ENCODE measurements at places on chromosomes 6 and 20.

DNA sequence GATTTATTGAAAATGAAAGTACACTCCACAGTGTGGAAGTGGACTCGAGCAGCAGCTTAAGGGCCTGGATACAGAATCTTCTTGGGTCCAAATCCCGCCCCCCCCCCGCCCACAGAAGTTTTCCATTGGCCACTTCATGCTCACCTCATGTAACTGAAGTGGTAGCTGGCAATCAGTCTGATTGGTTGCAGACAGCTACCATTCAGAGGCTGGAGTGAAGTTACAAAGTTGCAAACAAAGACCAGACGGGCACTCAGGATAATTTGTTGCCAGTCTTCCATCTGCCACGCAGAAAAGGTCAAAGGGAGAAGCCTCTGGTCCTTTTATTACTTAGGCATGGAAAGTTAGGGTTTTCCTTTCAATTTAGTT is 25.8 kb upstream of the FABP7 start:
- no peak for DNase-seq

GRCh38 chr20:54028276-54029011 is 42.0 kb downstream of the BCAS1 start:
- DNase-seq = no peak

DNA sequence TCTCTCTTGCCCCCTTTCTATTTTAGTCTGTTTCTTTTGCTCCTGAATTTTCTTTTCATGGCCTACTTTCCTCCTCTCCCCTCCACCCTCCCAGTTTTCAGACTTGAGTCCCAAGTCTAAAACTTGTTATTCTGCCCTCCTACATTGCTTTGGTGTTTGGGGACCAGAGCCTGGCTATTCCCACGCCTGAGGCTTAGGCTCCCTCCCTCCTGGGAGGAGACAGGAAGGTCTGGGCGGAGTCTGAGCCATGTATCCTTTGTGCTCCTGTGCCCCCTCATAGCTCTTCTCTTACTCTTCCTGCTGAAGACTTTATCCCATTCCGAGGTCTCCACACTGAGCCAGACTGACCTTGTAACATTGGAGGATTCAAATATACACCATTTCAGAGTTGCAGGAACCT is 69.5 kb downstream of the DAAM2 start:
- DNase-seq = no peak

GRCh38 chr20:19975901-19976300 is 41.3 kb upstream of the NAA20 start:
- DNase-seq = no peak

DNA sequence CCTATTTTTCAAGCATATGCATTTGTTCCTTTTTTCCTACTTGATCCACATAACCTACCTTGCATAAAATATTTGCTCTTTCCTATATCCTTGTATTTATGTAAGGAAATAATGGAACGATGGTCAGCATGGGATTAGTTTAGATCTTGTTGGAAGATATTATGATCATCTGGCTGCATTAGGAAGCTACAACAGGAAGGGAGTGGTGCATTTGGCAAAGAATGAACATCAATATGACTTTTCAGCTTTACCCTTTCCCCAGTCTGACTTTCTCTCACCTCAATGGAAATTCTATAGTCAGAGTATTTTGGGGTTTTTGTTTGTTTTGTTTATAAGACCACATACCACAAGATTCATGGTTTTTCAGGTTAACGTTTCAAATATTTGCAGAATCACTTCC is 66.0 kb downstream of the HS3ST5 start:
- no peak for DNase-seq

- DNase-seq = no peak
These were observed 405.5 kb downstream of the UTRN start for GRCh38 chr6:144690666-144691065.

DNA sequence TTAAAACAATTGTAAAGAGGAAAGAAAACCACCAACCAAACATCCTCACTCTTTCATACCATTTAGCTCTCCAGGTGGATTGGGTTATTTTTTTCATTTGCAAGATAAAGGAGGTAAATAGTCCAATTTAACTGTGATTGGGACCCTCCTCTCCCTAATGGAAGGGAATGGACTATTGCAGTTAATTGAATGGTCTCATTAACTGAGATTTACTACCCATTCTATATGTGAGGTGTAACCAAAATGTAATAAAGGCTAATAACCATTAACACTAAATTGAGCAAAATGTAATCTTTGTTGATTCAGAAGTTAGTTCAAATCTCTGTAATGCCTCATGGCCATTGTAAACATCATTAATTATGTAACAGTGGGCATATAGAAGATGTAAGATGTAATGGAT is 105.0 kb downstream of the KLHL32 start:
- DNase-seq = no peak

- no peak for DNase-seq
These were observed 123.4 kb downstream of the MAP7 start for GRCh38 chr6:136426627-136427377.

DNA sequence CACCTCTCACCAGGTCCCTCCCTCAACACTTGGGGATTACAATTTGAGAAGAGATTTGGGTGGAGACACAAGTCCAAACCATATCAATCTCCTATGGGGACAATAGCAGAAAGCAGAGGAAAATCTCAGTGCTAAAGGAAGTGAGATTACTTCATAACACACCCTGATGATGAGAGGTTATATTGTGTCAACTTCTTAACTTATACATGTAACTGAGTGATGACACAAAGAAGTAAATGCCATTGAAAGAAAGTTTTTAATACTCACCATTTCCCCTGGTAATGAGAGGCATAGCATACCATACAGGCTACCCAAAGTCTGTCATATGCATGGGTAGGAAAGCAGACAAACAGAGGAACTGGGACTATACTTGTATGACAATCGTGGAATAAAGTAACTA is 137.2 kb downstream of the MMUT start:
- DNase-seq = no peak

DNA sequence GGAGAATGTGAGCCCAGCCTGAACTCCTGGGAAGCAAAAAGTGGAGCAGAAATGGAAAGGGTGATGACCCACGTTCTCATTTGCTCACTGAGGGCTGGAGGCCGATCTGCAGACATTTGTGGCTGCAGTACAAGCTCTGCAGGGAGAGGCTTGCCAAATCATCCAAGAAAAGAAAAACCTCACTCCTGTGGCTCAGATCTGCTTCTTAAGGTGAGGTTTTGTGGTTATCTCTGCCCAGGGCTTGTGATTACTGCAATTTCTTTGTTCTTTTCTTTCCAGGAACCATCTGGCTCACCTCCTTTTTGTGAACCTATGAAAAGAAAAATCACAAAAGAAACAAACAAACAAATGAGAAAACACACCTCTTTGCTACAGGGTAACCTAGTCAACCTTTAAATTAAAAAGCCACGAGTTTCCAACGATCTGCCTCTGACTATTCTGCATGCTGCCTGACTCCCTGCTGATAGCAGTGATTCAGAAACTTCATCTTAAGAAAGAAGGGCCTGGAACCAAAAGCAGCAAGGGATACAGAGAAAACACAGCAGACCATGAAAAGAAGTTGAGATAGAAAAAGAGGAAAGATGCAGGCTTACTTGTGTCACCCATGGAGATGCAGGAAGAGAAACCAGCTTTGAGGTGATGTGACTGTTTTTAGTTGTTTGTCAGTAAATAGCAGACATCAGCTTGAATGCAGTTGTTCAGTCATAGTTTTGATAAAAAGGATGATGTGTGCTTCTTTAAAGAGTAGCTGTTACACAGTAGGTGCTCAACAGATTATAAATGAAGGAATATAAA is 165.1 kb downstream of the LMBRD1 start:
- no peak for DNase-seq

DNA sequence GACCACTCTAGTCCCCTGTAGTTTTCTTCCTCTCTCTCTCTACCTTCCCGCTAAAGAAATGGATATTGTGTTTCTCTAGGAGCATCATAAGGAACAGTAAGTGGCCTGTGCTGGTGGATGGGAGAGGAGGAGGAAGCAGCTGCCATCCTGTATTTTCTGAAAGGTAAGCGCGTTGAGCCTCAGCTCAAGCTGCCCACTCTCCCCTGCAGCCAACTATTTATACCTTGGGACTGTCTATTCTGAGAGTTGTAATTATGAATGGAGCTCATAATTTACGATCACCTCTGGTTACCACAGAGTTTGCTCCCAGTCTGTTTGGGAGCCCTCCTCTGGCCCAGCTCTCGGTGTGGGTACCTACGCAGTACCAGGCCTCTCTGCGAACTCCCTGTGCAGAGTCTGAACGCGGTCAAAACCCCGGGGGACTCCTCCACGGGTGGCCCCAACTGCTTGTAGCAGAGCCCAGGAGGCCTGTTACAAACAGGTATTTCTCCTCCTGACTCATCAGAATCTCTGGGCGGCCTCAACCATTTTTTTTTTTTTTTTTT is 285.4 kb downstream of the SMOC2 start:
- DNase-seq = no peak

- no peak for DNase-seq
These were observed 23.2 kb downstream of the ID4 start for GRCh38 chr6:19860235-19860877.

DNA sequence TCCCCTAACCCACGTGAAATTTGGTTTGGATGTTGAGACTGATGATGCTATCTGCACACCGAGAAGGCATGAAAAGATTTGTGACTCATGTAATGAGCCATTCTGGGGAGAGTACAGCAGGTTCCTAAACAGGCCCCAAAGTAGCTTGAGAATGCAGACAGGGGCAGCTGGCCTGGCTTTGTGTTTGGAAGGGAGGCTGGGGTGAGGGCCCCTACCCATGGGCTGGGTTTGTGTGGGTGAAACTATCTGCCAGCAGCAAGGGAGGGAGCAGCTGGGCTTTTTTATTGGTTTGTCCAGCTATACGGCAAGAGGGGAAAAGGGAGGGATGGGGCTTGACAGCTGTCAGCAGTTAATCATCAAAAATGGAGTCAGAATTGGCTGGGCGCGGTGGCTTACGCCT is 87.0 kb upstream of the RNF24 start:
- DNase-seq = no peak

DNA sequence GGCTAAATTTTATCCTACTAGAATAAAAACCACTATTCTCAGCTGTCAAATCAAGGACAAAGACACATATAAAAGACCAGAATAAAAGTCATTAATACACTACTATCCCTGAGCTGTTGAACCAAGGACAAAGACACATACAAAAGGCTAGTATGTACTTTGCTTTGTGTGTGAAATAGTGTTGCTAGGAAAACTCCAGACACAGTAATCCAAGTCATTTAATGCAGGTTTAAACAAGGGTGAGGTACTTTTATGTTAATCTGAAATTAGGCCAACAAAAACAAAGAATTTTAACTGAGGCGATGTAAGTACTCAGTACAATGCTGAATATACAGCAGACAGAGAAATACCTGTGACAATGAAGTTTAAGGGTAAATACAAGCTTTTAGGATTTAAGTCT is 18.9 kb downstream of the GCLC start:
- no peak for DNase-seq

DNA sequence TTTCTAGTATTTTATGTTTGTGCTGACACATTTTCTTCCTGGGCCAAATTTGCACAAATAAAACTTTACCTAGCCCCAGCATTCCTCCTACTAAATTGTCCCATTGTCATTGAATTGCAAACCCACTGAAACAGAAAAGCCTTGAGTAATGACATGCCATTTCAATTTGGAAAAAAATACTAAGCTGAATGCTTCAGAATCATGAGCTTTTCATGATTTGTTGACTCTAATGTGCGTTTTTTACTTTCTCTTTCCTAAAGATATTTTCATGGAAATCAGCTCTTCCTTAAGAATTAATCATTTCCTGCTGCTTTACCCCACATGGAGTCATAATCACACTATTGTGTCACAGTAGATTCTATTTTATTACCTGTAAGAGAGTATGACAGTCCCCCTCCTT is 47.4 kb downstream of the TRDN start:
- no peak for DNase-seq

- peak; percentile 79 for DNase-seq
These were observed 118.4 kb upstream of the SGK1 start for GRCh38 chr6:134436281-134436815.

GRCh38 chr6:42140756-42141602 is 1.4 kb downstream of the C6orf132 start:
- no peak for DNase-seq

DNA sequence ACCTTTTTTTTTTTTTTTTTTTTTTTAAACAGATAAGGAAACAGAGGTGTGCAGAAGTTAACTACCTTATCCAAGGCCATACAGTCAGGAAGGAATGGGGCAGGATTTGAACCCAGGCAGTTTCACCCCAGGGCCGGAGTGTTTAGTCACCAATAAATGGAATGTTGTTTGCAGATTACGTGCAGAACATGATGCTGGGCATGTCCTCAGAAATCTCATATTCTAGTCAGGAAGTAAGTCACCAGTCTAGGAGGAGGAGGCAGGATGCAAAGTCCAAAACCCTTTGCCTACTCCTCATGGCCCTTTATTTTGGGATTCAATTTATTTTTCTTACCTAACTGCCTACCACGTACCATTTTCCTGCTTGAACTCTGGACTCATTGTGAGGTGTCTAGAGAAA is 57.1 kb upstream of the LRRC1 start:
- no peak for DNase-seq

DNA sequence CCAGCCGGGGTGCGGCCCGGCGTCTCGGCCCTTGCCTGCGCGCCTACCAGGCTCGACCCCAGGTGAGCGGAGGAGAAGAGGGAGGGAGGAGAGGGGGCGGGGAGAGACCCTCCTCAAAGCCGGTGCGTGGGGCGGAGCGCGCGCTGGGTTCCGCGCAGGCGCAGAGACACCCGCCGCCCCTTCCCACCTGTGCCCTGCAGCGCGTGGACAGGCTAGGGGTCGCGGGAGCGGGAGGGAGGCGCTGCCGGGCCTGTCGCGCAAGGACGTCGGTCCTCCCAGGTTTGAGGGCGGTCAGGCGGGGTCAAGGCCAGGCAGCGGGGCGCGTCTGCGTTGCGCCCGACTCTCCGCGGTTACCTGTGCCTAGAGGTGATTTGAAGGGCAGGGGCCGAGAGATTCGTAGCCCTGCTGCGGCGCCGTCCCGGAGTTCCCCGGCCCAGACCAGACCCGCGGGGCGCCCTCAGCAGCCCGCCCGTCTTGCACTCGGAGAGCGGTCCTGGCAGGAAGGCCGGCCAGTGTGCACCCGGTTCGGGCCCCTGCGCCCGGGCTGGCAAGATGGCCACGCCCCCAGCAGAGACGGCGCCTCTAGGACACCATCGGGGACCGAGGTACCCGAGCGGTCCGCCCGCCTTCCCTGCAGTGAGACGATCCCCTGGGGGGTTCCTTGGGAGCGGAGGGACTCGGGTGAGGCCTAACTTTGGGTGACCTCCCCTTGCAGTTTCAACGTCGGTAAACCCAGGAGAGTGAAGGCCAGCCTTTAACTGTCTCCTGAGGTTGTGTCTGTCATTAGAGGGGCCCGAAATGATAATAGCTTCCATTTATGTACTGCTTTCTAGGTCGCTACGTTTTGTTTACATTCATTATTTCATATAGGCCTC is 546 bp downstream of the C6orf136 start:
- DNase-seq = peak; percentile 77

DNA sequence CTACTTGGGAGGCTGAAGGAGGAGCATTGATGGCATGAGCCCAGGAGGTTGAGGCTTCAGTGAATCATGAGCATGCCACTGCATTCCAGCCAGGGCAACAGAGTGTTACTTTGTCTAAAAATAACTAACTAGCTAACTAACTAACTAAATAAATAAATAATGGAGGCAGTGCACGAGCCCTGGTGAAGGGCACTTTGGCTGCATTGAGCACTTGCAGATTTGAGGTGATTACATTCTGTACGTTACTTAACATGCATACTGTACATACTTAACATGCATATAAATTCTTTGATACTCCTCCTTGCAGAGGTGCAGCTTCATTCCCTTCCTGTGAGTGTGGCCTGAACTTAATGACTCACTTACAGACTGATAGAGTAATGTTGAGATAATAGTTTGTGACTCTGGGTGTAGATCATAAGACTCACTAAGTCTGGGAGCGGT is 10.7 kb downstream of the HLA-A start:
- no peak for DNase-seq

GRCh38 chr20:16135630-16136029 is 437.6 kb downstream of the KIF16B start:
- DNase-seq = no peak

Data from activated CD4-positive, alpha-beta T cell treated with anti-CD3 and anti-CD28 coated beads, Interleukin-2, amount 50 U/mL, for 48 hours (primary cell).